Lower lobe of right lung (tissue), 2 donors: ENCODE measurements at places on chromosomes 2 and 18. TPM values are rescaled to one million over a fixed set of nuclear protein-coding genes. Genes with fewer than 3 reads are reported as not detected.

The C2orf78 gene
- not detected for total RNA-seq

GRCh38 chr18:1573732-1574131 lies 669.1 kb downstream of the ADCYAP1 start:
- H3K4me3 ChIP-seq, result no peak overlapping the region
- no peaks in the 10 kb centered on the region for H3K36me3 ChIP-seq
- no peaks in the 10 kb centered on the region for H3K4me1 ChIP-seq
- no peak overlapping the region for H3K27ac ChIP-seq
- no peaks in the 10 kb centered on the region for H3K27me3 ChIP-seq

- H3K4me3 ChIP-seq, result no peak overlapping the region
- no peak for DNase-seq
- H3K27me3 ChIP-seq, result no peaks in the 10 kb centered on the region
- no peaks in the 10 kb centered on the region for H3K4me1 ChIP-seq
Measured at GRCh38 chr2:137826373-137827372, 137.6 kb upstream of the HNMT start.

The TXNDC2 gene
- 0.12 TPM for total RNA-seq

GRCh38 chr2:103789381-103790095 lies 1027.7 kb downstream of the TMEM182 start:
- no peak for DNase-seq
- H3K36me3 ChIP-seq, result no peaks in the 10 kb centered on the region
- no peaks in the 10 kb centered on the region for H3K27me3 ChIP-seq
- no peak overlapping the region for H3K4me3 ChIP-seq
- no peaks in the 10 kb centered on the region for H3K4me1 ChIP-seq

DNA sequence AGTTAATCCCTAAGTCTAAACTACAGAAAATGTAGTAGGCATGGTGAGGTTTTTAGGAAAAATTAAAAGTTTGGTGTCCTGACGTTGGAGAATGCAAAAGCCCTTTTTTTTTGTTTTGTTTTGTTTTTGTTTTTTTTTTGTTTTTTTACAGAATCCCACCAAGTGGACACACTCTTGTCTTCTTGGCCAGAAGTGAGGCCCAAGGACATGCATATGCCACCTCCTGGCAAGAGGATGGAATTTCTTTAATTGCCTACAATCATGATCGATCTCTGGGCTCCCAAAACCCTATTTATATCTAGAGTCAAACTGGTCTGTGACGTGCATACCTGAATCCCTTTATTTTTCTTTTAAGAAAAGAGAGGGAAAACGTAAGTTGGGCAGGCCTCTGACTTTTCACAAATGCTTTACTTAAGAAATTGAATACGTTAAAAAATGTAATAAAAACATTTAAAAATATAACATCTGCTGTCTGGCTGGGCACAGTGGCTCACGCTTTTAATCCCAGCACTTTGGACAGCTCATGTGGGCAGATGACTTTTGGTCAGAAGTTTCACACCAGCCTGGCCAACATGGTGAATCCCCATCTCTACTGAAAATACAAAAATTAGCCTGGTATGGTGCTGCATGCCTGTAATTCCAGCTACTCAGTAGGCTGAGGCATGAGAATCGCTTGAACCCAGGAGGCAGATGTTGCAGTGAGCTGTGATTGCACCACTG lies 502.7 kb downstream of the CBLN2 start:
- no peak overlapping the region for H3K27ac ChIP-seq
- no peak overlapping the region for H3K4me3 ChIP-seq
- no peaks in the 10 kb centered on the region for H3K27me3 ChIP-seq
- no peaks in the 10 kb centered on the region for H3K36me3 ChIP-seq
- no peaks in the 10 kb centered on the region for H3K4me1 ChIP-seq

DNA sequence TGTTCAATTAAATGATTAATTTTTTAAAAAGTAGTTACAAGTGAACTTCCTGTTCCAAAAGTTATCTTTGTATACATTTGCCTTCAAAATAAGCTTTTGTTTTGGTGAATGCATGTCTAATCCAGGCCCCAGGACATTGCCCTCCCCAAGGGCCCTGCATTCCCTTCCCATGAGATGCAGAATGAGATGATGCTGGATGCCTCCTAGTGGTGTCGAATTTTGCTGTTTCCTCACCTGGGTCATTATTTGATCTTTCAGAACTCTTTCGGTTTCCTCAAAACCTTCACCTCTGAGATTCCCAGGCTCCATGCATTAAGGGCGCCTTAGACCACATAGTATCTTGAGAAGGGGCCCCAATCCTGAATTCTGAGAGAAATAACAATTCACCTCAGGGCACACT lies 728.8 kb downstream of the CNTNAP5 start:
- no peaks in the 10 kb centered on the region for H3K27me3 ChIP-seq
- H3K4me1 ChIP-seq, result no peaks in the 10 kb centered on the region
- no peak overlapping the region for H3K27ac ChIP-seq
- no peaks in the 10 kb centered on the region for H3K36me3 ChIP-seq
- DNase-seq, result no peak

DNA sequence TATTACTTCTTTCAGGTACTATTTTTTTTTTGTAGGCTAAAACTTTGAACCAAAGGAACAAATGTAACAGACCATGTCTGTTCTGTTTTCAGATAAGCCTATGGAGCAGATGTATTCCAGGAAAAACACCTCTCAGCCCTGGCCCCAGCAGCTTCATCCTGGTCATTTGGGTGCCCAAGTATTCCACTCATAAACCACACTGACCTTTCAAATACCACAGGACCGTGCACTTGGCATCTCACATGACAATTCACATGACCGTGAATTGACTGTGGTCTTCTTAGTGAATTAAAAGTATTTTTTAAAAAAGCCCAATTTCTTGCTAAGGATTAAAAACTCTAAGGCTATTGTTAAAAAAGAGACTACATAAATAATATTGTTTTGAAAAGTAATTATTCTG lies 50.2 kb downstream of the SMIM21 start:
- H3K4me3 ChIP-seq, result no peak overlapping the region
- no peak overlapping the region for H3K27ac ChIP-seq
- H3K27me3 ChIP-seq, result no peaks in the 10 kb centered on the region
- no peaks in the 10 kb centered on the region for H3K36me3 ChIP-seq

The FECH gene
- 25.7 TPM for total RNA-seq

GRCh38 chr2:23200787-23201114 lies 184.2 kb upstream of the KLHL29 start:
- DNase-seq, result no peak
- peaks cover 7% of the 10 kb centered on the region for H3K4me1 ChIP-seq
- no peaks in the 10 kb centered on the region for H3K36me3 ChIP-seq
- H3K4me3 ChIP-seq, result no peak overlapping the region
- no peaks in the 10 kb centered on the region for H3K27me3 ChIP-seq

DNA sequence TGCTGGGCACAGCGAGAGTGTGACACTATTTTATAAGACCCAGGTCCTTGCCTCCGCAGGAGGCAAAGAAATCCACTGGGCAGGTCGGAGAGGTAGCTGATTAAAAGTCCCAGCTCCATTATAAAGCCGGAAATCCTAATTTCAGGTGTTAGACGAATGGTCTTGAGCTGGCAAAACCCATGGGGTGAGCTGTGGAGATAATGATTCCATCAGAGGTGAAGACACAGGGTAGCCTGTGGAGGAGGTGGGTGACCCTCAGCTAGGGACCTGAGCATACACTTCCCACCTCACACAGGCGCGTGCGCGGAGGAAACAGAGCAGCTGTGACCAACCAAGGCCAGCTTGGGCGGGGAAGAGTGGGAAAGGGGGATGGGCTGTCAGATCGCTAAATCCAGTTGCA lies 201.7 kb upstream of the CXCR4 start:
- no peaks in the 10 kb centered on the region for H3K36me3 ChIP-seq
- DNase-seq, result no peak
- H3K27ac ChIP-seq, result no peak overlapping the region
- H3K4me1 ChIP-seq, result no peaks in the 10 kb centered on the region
- no peak overlapping the region for H3K4me3 ChIP-seq

The SERPINB4 gene
- total RNA-seq, result not detected

GRCh38 chr2:12556762-12557161 lies 160.0 kb upstream of the TRIB2 start:
- H3K27ac ChIP-seq, result no peak overlapping the region
- H3K36me3 ChIP-seq, result no peaks in the 10 kb centered on the region
- no peaks in the 10 kb centered on the region for H3K27me3 ChIP-seq
- H3K4me1 ChIP-seq, result peaks cover 13% of the 10 kb centered on the region
- no peak overlapping the region for H3K4me3 ChIP-seq

The CFC1B gene
- total RNA-seq, result not detected

GRCh38 chr18:74996055-74996454 lies 212.9 kb downstream of the PTGR3 start:
- DNase-seq, result no peak
- peaks cover 10% of the 10 kb centered on the region for H3K4me1 ChIP-seq
- H3K36me3 ChIP-seq, result no peaks in the 10 kb centered on the region

GRCh38 chr2:54482715-54483114 lies 26.6 kb downstream of the SPTBN1 start:
- H3K36me3 ChIP-seq, result no peaks in the 10 kb centered on the region
- H3K4me1 ChIP-seq, result peaks cover 49% of the 10 kb centered on the region
- H3K4me3 ChIP-seq, result no peak overlapping the region
- DNase-seq, result no peak
- peak overlapping the region; percentile 15 for H3K27ac ChIP-seq

GRCh38 chr2:212441821-212442220 lies 96.8 kb downstream of the ERBB4 start:
- no peak overlapping the region for H3K27ac ChIP-seq
- no peaks in the 10 kb centered on the region for H3K4me1 ChIP-seq
- H3K36me3 ChIP-seq, result no peaks in the 10 kb centered on the region

The MGAT4A gene
- total RNA-seq, result 82.0 TPM

The EVA1A gene
- 31.7 TPM for total RNA-seq

DNA sequence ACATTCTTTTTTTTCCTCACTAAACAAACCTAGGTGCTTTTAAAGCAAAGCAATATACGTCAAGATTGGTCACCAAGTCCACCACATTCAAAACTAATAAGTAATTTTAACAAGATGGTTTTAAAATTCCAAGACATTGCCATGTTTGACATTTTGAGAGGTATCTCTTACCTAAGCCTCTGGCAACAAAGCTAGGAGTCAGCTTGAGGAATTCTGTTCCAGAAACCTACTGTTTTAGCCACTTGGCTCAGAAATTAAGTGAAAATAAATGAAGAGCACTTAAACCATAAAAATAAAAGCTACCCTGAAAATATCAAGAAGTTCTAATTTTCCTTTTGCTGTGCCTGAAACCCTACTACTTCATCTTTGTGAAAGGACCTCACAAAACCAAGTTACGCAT lies 30.0 kb upstream of the CHMP3 start:
- H3K27ac ChIP-seq, result no peak overlapping the region
- H3K4me1 ChIP-seq, result no peaks in the 10 kb centered on the region
- H3K4me3 ChIP-seq, result no peak overlapping the region
- no peaks in the 10 kb centered on the region for H3K36me3 ChIP-seq
- DNase-seq, result no peak
- H3K27me3 ChIP-seq, result no peaks in the 10 kb centered on the region

The PID1 gene
- total RNA-seq, result 48.0 TPM

- no peaks in the 10 kb centered on the region for H3K36me3 ChIP-seq
- no peak overlapping the region for H3K27ac ChIP-seq
- no peaks in the 10 kb centered on the region for H3K4me1 ChIP-seq
- no peak for DNase-seq
- H3K27me3 ChIP-seq, result no peaks in the 10 kb centered on the region
Measured at GRCh38 chr2:19146867-19147266, 211.6 kb downstream of the OSR1 start.

The RGPD3 gene
- total RNA-seq, result 0.21 TPM

DNA sequence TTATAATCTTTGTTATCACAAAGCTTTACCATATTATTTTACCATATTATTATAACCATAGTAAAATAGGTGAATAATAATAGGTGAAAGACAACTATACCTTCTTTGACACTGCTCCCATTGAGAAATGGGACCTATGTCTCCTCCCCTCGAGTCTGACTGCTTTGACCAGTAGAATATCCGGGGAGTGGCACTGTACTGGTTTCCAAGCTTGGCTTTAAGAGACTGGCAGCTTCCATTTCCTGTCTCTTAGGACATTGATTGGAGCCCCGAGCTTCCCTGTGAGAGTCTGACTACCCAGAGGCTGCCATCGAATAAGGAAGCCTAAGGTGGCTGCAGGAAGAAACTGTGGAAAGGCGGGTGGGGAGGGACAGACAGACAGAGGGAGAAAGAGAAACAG lies 40.1 kb upstream of the PLEKHM3 start:
- no peaks in the 10 kb centered on the region for H3K4me1 ChIP-seq
- DNase-seq, result no peak
- no peak overlapping the region for H3K27ac ChIP-seq
- no peaks in the 10 kb centered on the region for H3K36me3 ChIP-seq
- H3K4me3 ChIP-seq, result no peak overlapping the region

- DNase-seq, result peak; percentile 51
- H3K27ac ChIP-seq, result no peak overlapping the region
- H3K4me3 ChIP-seq, result no peak overlapping the region
Measured at GRCh38 chr2:241570961-241571581, 12.5 kb downstream of the BOK start.

DNA sequence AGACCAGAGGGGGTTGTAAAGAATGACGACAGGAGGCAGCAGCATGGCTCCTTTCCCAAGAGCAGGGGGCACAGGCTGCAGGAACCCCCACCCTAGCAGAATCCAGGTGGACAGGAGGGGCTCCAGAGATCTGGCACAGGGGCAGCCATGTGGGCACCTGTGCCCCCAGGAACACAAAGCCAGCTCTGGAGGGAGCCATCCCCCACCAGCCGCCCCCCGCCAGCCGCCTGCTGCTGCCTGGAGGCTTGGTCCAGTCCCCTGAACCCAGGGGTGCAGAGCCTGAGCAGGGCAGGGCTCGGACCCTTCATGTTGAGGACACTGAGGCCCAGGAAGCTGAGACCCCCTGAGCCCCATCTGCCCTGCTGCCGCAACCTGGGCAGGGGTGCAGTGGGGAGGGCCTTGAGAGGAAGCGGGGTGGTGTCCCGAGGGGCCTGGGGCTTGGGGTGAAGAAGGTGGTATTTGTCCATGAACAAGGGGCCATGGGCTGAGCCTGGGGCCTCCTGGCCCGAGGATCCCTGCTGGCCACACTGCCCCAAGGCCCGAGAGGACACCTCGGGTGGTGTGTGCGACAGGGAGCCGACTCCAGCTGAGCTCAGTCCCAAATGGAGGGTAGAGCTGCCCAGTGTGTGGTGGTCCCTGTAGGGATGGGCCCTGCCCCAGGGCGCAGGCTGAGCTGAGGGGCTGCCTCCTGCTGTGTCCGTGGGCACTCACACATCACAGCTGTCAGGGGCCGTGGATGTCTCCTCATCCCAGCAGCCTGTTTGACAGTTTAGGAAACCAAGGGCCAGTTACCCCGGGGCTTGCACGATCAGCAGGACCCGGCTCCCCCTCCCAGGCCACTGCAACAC lies 39.8 kb upstream of the SNED1 start:
- H3K36me3 ChIP-seq, result no peaks in the 10 kb centered on the region
- DNase-seq, result no peak
- no peak overlapping the region for H3K4me3 ChIP-seq
- peaks cover 22% of the 10 kb centered on the region for H3K4me1 ChIP-seq
- no peak overlapping the region for H3K27ac ChIP-seq
- H3K27me3 ChIP-seq, result no peaks in the 10 kb centered on the region

DNA sequence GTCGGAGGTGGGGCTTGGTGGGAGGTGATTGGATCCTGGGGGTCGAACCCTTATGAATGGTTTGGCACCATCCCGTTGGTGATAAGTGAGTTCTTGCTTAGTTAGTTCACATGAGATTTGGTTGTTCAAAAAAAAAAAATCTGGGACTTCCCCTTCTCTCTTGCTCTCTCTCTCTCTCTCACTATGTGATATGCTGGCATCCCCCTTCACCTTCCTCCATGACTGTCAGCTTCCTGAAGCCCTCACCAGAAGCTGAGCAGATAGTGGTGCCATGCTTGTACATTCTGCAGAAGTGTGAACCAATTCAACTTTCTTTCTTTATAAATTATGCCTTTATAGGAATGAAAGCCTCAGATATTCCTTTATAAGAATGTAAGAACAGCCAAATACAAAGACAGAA lies 269.7 kb upstream of the APCDD1 start:
- H3K36me3 ChIP-seq, result no peaks in the 10 kb centered on the region
- DNase-seq, result no peak
- no peak overlapping the region for H3K27ac ChIP-seq
- no peak overlapping the region for H3K4me3 ChIP-seq
- H3K4me1 ChIP-seq, result no peaks in the 10 kb centered on the region
